ENCODE measurements at places on chromosomes 4 and X.

GRCh38 chrX:14028473-14028872 is 1.2 kb downstream of the GEMIN8 start:
- DNase-seq = no peak

DNA sequence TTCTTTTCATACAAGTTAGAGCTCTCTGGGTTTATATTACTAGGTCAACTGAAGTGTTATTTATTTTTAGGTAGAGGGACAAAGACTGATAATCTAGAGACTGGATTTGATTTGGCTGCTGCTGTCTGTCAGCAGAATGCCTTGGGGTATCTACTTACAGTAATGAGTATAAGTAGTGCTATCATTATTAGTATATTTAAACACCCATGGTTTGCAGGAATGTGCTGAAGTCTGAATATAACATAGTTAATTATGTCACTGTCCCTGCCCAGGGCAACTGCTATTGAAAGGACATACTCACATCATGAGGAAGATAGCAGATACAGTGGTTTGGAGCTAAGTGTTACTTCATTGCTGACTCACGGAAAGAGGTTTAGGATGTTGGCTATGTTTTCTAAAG is 76.2 kb downstream of the PRRG1 start:
- DNase-seq = no peak

- DNase-seq = no peak
These were observed 959.2 kb downstream of the FAM133A start for GRCh38 chrX:94633237-94633636.

- DNase-seq = no peak
These were observed 789.2 kb upstream of the INTU start for GRCh38 chr4:126843492-126844067.

DNA sequence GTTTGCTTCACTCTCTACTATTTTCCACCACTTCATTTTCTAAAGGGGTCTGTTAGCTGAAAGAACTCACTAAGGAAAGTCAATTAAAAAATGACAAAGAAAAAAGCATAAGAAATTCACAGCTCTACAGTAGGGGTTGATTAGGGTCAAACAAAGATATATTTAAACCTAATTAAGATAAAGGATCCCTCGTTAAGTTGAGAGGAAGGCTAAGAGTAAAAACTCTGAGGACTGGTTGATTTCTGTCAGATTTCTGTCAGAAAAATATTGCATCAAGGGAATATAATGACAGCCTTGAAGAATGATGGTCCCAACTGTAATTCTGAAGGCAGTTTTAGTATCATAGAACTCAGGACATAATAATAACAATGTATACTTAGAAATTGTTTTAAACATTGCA is 218.0 kb downstream of the QDPR start:
- no peak for DNase-seq

DNA sequence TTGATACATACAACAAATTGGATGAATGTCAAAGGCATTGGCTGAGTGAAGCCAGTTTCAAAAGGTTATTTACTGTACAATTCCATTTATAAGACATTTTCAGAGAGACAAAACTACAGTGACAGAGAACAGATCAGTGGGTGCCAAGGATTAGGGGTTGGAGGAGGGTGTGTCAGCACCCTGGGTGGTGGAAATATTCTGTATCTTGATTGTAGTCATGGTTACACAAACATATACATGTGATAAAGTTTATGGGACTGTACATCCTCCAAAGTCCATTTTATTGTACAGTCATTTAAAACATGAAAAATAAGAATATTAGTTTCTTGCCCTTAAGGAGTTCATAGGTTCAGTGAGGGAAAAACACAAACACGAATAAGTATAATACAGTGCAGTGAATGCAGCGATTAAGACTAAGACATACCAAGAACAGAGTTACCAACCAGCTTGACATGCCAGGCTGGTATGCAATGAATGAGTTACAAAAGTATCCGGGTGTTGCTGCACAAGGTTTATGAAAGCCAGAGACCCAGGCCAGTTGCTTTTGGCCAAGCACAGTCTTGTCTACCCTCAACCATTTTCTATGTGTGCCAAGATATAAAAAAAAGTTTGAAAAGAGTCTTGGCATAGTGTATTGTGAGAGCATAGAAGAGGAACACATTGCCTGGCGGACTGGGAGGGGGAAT is 123.6 kb downstream of the MSL3 start:
- DNase-seq = no peak

DNA sequence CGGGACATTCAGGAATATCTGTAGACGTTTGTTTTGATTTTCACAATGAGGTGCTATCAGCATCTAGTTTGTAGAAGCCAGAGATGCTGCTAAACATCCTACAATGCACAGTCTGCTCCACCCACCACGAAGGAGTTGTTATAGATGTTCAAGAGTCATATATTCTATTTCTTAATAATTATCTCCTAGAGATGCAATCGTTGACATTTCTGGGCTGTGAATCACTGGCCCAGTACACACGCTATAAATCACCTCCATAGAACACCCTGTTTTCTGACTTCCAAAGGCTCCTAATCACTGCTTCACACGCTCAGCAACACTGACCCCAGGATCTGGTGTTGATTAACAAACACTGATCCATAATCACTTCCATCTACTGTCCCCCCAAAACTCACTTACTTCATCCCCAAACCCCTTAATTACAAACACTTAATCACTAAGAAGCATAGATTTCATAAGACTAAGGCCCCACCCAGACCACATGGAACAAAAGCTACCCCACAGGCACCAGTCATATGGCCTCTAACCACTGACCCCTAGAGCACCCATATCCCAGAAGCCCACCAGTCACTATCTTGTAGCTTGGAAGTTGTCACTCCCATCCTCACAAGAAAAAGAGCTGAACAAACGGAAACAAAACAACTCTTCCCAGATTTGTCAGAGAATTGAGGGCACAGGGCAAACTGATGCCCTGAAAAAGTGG is 31.7 kb upstream of the ZNF41 start:
- no peak for DNase-seq

- no peak for DNase-seq
These were observed 35.6 kb downstream of the ARSJ start for GRCh38 chr4:113943863-113944262.

GRCh38 chrX:153628129-153628528 is 18.9 kb upstream of the DUSP9 start:
- no peak for DNase-seq

Data from CD14-positive monocyte (primary cell).